Kasumi-1 (cell line): ENCODE measurements at places on chromosomes 5 and 9.

- no peak for DNase-seq
Measured at GRCh38 chr5:39943811-39944210, 519.0 kb upstream of the DAB2 start.

GRCh38 chr9:27353166-27353473, 56.2 kb upstream of the EQTN start:
- no peak for DNase-seq

GRCh38 chr9:136643596-136644342, 18.9 kb upstream of the EGFL7 start:
- no peak for DNase-seq

GRCh38 chr9:134950386-134951210, 32.9 kb upstream of the FCN1 start:
- no peak for DNase-seq

GRCh38 chr9:98328770-98329169, 73.3 kb upstream of the TBC1D2 start:
- no peak for DNase-seq

DNA sequence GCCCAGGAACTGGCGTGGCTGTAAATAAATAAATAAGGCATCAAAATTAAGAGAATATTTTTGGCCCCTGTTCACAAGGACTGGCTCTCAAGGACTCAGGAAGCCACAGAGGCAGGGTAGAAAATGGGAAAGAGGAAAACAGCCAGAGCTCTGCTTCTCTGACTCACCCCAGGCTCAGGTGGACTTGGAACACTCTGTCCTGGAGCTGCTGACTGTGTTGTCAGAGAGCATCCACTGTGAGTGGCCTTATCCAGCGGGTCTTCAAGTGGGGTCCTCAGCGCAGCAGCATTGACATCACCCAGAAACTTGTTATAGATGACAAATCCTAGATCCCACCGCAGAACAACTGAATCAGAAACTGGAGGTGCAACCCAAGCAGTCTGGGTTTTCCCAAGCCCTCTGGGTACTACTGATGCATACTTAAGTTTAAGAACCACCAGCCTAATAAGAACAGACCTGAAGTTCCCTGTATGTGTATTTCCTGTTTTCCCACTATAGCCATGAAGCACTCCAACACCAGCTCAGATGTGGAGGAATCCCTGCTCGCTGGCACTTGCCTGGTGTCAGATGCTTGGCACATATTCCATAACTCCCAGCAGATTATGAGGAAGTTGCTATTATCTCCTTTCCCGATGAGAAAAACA, 20.5 kb downstream of the ADRA1B start:
- DNase-seq = no peak

GRCh38 chr9:112328545-112328944, 4.9 kb downstream of the PTBP3 start:
- DNase-seq = no peak

- no peak for DNase-seq
Measured at GRCh38 chr9:121237916-121238315, 30.0 kb upstream of the GSN start.

DNA sequence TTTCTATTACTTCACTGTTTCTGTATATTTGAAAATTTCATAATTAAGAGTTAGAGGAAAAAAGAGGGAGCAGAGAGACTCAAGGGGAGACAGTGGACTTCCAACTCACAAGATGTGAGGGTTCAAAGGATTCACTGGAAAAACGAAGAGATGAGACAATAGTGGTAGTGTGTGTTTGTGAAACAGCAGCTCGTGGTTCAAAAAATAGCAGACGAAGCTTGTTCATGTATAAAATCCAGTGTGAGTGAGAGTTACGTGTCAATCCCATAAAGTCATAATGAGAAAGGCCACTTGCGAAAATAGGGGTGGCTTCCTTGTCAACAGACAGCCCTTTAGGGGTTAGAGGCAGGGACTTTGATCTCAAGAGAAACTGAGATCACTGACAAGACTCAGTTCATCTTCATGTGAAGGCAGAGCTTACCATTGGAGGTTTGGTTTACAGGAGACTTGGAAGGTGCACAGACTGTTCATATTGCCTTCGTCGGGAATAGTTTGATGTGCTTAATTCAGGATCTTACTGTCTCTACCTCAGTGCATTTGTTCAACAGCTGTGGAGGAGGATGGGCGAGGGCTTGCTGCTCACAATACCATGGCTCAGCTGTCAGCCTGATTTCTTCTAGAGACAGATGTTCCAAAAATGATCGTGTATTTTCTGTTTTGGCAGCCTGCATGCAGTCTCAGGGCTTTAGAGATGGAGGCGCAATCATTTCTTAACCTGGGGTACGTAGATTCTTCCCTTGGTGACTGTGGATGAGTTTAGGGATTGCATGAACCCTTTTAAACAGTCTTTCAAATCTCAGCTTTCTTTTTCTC, 105.7 kb upstream of the KLF9 start:
- DNase-seq = no peak

- no peak for DNase-seq
Measured at GRCh38 chr5:112865128-112865527, 4.0 kb downstream of the SRP19 start.

DNA sequence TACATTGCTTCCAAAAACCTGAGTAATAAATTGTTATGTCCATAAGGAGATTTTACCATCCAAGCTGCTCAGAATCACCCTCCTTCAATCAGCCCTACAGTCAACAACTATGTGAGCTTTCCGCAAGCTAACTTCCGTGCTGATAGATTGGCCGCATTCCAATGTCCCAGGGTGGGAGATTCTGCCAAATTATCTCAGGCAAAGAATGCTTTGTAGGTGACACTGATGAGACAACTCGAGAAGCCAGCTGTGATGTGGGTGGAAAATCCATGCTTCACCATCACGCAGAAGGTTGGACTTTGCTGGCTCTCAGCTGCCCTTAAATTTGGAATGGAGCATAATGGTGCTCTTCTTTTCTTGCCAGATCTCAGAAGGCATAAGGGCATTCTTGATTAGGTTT, 44.9 kb upstream of the HCN1 start:
- no peak for DNase-seq

GRCh38 chr5:171986772-171987171, 19.7 kb downstream of the FBXW11 start:
- DNase-seq = no peak

DNA sequence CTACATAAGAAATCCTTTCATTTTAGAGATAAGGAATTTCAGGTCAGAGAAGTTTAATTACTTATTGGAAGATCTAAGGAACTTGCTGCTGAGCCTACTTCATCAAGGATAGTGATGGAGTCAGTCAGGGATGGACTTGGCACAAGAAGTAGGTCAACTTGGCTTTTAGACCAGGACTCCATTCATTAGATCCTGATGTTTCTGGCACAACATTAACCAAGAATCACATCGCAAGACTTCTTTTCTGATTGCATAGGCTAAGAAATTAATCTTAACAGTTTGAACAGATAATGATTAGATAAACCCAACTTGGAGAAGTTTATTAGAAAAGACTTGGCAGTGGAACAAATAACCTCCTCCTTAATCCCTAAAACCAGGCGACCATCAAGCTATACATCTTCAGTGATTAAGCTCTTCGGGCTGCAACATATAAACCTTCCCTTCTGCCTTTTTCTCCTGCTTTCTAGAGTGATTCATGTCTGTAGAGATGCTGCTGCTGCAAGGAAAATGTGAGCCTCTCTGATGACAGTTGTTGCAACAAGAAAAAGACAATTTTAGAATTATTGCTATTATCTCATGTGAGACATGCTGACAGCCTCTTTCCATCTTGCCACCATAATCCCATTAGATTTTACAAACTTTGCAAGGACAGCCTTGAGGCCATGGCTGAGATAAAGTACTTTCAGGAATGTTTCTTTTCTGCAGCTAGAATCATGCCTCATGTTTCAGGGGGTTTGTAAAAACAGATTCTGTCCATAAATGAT, 207.9 kb upstream of the SLC27A6 start:
- DNase-seq = no peak
